Activated T-cell treated with anti-CD3 and anti-CD28 coated beads for 24 hours (primary cell): ENCODE measurements at places on chromosomes 1 and 21.

- DNase-seq: no peak
Measured at GRCh38 chr1:201916649-201917249, 28.1 kb downstream of the SHISA4 start.

DNA sequence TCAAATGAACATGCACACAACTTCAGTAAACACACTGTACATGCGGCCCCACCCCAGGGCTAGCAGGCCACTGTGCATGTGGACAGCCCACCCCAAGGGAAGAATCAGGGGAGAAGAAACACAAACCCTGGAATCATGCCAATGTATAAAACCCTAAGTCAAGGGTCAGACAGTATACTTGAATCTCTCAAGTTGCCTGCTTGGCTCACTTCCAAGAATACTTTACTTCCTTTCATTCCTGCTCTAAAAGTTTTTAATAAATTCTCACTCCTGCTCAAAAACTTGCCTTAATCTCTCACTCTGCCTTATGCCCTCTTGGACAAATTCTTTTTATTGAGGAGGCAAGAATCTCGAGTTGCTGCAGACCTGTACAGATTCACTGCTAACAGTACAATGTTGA is 231.2 kb upstream of the CACYBP start:
- no peak for DNase-seq

GRCh38 chr21:26777166-26777565 is 68.0 kb downstream of the ADAMTS1 start:
- no peak for DNase-seq

- no peak for DNase-seq
Measured at GRCh38 chr1:204191456-204191855, 4.8 kb downstream of the KISS1 start.

- DNase-seq: no peak
Measured at GRCh38 chr21:42474043-42474831, 21.8 kb downstream of the RSPH1 start.

GRCh38 chr1:36342426-36343185 is 19.2 kb upstream of the EVA1B start:
- DNase-seq: no peak

- DNase-seq: no peak
Measured at GRCh38 chr1:211965108-211965805, 70.1 kb downstream of the INTS7 start.

- DNase-seq: no peak
Measured at GRCh38 chr1:49435291-49435690, 588.5 kb downstream of the AGBL4 start.

DNA sequence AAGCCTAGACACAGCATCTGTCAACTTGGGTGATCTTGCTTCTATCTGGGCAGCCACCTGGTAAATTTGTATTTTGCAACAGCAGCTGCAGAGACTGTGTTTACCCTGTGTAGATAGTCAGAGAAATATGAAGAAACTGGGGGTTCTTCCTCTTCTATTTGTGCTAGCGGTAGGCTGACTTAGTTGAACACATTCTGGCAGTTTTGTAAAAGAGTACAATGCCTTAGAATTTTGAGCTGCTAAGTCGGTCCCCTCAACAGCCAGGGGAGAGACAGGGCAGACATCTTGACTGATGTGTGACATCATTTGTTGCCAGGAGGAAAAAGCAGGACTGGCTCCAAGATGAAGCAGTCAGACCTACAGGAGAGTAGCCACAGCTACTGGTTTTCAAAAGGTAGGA is 53.7 kb downstream of the KCNJ6 start:
- no peak for DNase-seq
